Mucosa of gallbladder (tissue), 1 donor: ENCODE measurements at places on chromosomes 5 and 9. TPM values are rescaled to one million over a fixed set of nuclear protein-coding genes. Genes with fewer than 3 reads are reported as not detected.

DNA sequence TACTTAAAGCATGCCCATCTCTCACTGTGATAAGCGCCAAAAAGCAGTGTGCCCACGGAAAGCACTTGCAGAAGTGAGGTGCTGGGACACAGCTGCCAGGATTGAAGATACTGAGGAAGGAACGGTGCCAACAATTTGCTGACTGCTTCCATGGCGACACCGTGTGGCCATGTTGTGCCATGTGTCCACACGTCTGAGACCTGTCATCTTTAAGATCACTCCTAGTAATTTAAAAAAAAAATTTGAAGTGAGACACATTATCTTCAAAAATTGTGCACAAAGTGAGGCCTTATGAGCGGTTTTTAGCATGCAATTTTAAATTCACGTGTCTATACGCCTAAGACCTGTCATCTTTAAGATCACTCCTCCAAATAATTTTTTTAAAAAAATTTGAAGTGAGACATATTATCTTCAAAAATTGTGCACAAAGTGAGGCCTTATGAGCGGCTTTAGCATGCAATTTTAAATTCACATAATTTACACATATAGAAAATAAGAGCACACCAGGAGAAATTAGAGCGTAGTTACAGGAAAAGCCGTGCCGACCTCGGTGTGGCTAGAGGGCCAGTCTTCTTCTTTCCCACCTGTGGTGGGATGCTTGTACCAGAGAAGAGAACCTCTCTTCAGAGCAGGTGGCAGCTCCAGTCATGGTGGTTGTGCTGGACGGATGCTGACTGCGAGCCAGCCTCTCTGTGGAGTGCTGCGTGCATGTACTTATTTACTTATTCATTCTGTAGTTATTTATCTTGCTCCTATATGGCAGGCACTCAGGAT is 21.4 kb upstream of the FLT4 start:
- peak; percentile 46 for DNase-seq

Gene PCDH12
- total RNA-seq, result 3.6 TPM

Gene CYSTM1
- total RNA-seq, result 382 TPM

Gene GPR151
- not detected for total RNA-seq

Gene IFNE
- total RNA-seq, result 0.23 TPM

GRCh38 chr9:138115506-138115905 is 237.9 kb downstream of the CACNA1B start:
- DNase-seq, result no peak

DNA sequence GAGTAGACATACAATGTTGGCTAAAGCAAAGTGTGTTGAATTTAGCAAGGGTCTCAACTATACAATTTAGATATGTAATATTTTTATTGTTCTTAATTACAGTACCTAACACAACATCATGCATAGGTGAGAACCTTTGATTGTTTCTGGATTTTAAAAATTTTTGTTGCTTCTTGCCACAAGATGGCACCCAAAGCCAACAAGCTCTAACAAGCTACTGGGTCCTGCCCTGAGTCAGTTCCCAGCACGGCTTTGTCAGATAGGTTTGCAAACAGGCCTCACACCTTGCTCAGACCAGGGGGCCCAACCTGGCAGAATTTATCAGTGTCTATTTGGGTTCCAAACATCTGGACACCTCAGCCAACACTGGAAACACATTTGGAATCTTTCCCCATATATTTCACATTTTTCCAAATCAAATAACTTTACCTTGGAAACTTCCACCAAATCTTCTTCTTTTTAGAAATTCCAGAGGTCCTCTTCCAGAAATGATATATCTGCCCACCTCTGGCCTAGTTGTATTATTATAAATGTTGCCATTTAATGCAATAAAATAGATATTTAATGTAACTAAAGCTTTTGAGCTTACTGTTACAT is 49.5 kb upstream of the EGFLAM start:
- DNase-seq, result peak; percentile 15

DNA sequence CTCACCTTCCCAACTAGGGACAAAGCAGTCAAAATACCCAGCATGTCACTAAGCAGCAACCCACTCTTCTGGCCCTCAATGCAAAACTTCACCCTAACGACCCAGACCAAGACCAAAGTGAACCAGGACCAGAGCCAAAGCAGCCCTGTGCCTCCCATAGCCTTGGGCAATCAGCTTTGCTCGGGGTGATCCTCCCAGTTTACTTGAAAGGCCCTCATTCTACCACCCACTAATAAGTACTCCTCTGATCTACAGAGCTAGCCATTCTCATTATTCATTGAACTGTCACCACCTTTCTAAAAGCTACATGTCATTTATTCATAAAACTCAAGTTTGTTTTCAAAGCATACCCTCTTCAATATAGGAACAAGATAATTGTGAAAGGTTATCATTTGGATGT is 221.0 kb downstream of the FRMD3 start:
- DNase-seq, result no peak

DNA sequence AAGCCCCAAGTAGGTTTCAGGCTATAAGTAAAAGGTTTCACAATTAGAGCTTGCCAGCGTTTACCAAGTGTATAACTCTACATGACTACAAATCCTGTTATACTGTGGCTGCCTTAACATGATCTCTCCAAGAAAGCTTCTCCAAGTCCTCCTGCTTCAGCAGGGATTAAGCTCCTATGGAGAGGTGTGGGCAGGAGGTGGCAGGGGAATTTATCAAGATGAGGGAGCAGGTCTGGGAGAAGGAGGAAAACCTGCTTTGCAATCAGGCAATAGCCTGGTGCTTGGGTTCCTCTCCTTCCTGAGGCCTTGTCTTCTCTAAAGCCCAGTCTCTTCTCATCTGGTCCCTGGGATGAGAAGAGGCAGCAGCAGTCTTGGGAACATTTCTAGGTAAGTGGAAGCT is 135.2 kb downstream of the TSSK1B start:
- no peak for DNase-seq

Gene SUSD1
- 20.5 TPM for total RNA-seq

Gene GRPEL2
- 15.9 TPM for total RNA-seq

GRCh38 chr5:91875196-91875779 is 492.2 kb upstream of the ARRDC3 start:
- no peak for DNase-seq

- DNase-seq, result peak; percentile 53
Measured at GRCh38 chr9:2242831-2243330, 227.7 kb downstream of the SMARCA2 start.

Gene DPYSL3
- total RNA-seq, result 94.6 TPM

Gene GABRA6
- total RNA-seq, result not detected

DNA sequence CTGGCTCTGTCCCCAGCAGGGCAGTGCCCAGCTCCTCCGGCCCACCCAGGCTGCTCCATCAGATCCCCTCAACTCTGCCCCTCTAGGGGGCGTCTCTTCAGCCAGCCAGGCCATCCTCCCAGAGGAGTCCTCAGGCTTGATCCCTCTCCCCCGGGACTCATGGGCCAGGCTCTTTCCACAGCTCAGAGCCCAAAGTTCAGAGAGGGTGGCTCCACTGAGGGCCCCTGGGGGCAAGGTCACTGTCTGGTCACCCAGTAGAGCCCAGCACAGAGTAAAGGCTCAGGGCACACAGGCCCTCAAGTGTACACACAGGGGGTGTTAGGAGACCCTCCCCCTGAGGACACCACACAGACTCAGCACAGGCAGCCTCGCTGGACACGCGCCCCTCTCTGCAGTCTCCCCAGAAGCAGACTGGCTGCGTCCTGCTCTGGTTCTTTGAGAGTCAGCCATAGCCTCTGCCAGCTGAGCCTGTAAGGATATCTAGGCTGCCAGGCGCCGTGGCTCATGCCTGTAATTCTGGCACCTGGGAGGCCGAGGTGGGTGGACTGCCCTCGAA is 64.8 kb downstream of the PAX5 start:
- DNase-seq, result no peak

GRCh38 chr9:18947892-18948339 is 85.1 kb downstream of the SAXO1 start:
- DNase-seq, result no peak

DNA sequence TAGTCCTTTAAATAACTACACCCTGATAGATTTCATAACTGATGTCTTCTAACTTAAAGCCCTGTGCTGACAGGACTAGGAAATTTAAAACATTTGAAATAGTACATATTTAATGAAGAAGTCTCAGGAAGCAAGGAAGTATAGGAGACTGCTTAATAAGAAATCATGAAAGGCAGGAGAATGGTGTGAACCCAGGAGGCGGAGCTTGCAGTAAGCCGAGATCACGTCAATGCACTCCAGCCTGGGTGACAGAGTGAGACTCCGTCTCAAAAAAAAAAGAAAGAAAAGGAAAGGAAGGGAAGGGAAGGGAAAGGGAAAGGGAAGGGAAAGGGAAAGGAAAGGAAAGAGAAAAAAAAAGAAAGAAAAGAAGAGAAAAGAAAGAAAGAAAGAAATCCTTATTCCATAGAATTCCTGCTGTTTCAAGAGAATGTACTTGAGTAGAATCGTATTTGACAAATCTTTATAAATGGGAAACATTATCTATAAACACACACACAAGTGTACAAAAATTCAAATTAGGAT is 74.1 kb downstream of the BNC2 start:
- no peak for DNase-seq

Gene TAF11L12
- not detected for total RNA-seq

Gene DMGDH
- total RNA-seq, result 1.6 TPM

GRCh38 chr9:129665389-129665775 is at the start of gene PRRX2:
TSS of gene PRRX2 (plus strand) at chr9:129665647. CDS start at chr9:129665868, 221 bp downstream.
- DNase-seq, result no peak

Gene LIFR
- 58.0 TPM for total RNA-seq

DNA sequence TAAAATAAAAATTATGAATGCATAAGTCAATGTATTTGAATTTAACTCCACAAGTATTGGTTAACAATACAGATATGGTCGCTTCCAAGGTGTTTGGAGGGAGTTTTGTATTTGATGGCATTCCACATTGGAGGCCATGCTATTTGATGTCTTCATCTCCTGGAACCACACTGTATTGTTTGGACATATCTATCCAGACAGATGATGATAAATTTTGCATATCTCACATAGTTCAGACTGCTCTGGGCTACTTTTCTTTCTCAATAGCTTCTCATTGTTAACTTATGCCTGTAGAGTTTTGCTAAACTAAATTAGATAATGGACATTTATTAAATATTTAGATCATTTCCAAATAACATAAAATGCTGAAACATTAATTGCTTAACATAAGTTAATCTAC is 58.0 kb downstream of the CDKN2A start:
- DNase-seq, result no peak

Gene SPINK6
- total RNA-seq, result not detected

Gene PTTG1
- total RNA-seq, result 3.7 TPM

GRCh38 chr5:109304309-109304708 is 105.5 kb downstream of the PJA2 start:
- DNase-seq, result no peak

DNA sequence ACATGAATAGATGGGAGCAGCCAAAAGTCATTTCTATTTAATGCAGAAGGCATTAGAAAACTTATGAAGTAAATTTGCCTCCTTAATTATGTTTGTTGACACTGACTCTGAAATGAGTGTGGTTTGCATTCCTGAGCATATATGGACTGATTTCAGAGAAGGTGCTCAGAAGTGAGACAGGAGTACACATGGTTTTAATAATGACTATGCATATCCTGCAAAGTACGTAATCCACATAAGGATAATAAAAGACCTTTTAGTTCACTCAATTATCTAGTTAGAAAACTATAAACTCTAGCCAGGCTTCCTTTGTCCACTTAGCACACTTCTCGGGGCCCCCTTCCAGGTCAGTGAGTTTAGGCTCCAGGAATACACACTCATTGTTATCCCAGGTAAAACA is 75.7 kb upstream of the SNX2 start:
- DNase-seq, result no peak

GRCh38 chr5:171865471-171865870 is 79.9 kb downstream of the SMIM23 start:
- DNase-seq, result no peak

Gene WDR36
- total RNA-seq, result 19.5 TPM

DNA sequence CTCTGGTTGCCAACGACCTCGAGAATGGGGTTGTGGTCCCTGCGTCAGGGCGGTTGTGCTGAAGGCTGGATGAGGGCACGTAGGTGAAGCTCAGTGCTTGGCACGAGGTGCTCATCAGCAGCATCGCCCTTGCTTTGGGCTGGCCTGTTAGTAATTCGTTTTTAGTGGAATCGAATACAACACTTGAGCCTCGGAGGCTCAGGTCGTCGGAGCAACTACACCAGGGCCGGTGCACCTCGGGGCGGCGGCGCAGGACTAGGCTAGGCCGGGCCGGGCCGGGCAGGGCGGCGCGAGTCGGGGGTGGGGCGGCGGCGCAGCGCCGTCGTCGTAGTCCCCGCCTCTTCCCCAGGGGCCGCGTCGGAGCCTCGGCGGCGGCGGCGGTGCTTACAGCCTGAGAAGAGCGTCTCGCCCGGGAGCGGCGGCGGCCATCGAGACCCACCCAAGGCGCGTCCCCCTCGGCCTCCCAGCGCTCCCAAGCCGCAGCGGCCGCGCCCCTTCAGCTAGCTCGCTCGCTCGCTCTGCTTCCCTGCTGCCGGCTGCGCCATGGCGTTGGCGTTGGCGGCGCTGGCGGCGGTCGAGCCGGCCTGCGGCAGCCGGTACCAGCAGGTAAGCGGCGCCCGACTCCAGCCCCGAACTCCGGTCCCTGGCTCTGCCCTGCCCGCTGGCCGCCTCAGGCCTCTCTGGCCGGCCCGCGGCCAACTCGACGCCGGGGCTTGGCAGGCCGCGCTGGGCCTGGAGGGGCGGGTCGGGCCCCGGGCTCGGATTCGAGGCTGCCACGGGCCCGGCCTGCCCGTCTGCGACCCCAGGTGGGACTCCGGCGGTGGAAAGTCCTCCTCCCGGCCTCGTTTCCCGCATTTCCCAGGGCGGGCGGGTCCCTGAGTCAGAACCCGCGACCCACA is at the start of gene NDFIP1:
NDFIP1 (plus strand) TSS at position 348 of the 899 bp plus-strand sequence; CDS start at position 544, 196 bp downstream.
- DNase-seq, result peak; percentile 85

- DNase-seq, result no peak
Measured at GRCh38 chr5:76474377-76474776, 71.3 kb downstream of the IQGAP2 start.
